T-helper 1 cell (primary cell): ENCODE measurements at places on chromosomes 11 and 22.

DNA sequence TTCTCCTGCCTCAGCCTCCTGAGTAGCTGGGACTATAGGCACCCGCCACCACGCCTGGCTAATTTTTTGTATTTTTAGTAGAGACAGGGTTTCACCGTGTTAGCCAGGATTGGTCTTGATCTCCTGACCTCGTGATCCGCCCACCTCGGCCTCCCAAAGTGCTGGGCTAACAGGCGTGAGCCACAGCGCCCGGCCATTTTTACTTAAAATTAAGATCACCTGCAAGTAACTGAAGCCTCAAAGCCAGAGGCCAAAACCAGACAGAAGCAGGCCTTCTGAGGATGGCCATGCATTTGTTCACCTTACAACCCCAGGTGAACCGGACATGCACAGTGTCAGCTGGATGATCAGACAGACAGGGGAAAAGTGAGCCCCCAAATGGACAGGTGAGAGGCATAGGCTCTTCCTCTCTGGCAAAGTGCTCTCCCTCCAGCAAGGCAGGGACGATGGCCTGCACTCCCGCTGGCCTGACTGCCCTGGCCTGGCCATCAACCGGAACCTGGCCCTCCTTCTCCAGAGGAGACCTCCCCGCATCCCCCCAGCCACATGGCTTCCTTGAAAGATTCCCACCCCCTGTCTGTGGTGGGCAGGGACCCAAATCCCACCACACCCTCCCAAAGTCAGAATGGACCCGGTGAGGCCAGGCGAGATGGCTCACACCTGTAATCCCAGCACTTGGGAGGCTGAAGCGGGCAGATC lies 25.9 kb downstream of the APOBEC3H start:
- DNase-seq, result no peak

- DNase-seq, result no peak
These were observed 60.9 kb upstream of the EED start for GRCh38 chr11:86183694-86184093.

DNA sequence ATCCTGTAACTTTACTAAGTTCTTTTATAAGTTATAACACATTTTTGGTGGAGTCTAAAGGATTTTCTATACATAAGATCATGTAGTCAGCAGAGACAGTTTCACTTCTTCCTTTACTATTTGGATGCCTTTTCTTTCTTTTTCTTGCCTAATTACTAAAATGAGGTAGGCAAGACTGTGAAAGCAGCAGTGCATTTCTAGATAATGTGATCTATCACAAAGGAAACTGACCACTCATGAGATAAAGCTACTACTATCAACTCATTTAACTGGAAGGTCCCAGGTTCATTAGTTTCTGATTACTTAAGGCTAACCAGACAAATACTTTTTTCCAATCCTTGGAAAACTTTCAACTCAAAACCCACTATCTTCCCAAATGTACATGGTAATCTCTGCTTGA lies 196.2 kb upstream of the E2F8 start:
- no peak for DNase-seq

- no peak for DNase-seq
These were observed 67.5 kb downstream of the MED15 start for GRCh38 chr22:20574920-20575353.

DNA sequence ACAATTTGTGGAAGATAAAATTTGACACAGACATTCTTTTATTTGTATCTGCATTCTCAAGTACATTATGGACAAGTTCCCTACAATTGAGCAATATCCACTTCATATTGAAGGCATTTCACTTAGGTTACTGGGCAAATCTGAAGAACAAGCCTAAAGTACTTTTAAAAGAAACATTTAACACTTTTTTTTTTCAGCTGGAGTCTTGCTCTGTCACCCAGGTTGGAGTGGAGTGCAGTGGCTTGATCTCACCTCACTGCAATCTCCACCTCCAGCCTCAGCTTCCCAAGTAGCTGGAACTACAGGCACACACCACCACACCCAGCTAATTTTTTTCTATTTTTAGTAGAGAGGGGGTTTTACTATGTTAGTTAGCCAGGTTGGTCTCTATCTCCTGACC lies 70.2 kb downstream of the OR4C45 start:
- no peak for DNase-seq

DNA sequence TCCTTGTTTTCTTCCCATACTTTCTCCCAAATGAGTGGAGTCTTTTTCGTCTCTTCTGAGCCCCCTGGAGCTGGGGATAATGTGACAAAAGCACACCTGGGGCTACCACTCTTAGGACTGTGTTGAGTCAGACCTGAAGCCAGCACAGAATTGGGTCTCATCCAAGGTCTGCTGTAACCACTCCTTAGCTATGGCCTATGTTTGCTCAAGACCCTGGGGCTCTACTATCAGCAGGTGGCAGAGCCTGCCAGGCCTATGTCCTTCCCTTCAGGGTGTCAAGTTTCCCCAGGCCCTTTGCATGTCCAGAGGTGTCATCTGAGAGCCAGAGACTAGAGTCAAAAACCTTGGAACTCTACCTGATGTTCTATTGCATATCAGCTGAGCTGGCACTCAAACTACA lies 335.7 kb downstream of the DDX10 start:
- DNase-seq, result no peak

DNA sequence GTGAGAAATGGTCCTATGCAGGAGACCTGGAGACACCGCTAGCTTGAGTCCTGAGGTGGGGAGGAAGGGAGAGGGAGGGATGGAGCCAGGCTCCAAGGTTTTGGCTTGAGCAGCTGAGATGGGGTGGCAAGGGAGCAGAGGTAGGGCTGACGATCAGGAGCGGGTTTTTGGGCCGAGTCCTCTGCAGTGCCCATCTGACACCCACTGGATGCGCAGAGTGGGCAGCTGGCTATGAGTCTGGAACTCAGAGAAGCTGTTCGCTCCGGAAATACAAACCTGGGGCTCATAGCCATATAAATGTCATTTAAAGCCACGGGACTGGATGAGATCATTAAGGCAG lies 453 bp upstream of the MAFF start:
- DNase-seq, result no peak

- DNase-seq, result no peak
These were observed 163.0 kb downstream of the GRIK4 start for GRCh38 chr11:120674542-120674941.

- no peak for DNase-seq
These were observed 5.6 kb downstream of the ETS1 start for GRCh38 chr11:128581561-128582272.

DNA sequence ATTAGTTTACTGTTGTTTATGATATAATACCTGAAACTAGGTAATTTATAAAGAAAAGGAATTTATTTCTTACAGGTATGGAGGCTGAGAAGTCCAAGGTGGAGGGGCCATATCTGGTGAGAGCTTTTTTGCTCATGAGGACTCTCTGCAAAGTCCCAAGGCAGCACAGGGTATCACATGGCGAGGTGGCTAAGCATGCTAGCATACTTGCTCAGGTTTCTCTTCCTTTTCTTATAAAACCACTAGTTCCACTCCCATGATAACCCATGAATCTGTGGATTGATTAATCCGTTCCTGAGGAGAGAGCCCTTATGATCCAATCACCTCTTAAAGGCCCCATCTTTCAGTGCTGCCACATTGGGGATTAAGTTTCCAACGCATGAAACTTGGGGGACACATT lies 82.7 kb downstream of the PHF21A start:
- DNase-seq, result no peak

DNA sequence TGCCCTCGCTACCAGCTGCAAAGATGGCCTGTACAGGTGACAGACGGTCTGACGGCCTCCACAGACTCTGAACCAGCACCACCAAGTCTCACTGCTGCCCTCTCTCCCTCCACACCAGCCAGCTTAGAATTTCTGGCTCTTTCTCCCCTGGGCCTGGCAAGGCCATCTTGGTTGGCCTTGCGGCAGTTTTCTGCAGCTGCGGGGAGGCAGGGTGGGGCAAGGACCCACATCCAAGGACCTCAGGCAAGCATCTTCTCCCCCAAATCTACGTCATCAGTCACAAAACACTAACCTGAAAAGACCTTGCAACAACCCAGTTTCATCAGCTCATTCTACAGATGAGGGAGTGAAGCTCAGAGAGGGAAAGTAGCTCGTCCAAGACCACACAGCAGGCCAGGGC lies 11.7 kb upstream of the POLDIP3 start:
- no peak for DNase-seq

DNA sequence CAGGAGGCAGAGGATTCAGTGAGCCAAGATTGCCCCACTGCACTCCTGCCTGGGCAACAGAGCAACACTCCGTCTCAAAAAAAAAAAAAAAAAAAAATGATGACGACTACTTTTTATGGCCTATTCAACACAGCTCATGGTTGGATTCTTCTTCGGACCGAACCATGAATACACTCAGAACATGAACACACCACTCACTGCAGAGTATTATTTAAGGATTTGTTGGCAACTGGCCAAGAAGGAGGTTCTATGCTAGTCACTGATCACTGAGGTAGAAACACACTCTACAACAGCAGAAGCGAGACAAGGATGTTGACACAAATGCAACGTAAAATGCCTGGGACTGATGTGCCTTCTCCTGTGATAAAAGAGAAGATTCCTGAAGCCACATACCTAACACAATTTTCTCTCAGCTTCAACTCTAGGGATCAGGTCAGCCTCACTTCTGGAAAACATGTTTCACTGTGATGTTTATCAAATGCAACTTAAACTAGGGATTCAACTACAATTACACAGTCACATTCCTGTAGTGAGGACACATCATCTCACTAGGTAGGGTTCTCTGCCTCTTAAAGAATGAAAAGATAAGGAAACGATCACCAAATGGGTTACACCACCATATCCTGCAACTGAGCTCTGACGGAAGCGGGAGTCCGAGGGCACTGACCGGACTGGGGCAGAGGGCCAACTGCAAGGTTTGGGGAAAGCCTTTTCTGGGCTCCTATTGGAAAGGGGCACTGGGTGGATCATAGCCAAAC lies 82.5 kb downstream of the SGSM3 start:
- no peak for DNase-seq

DNA sequence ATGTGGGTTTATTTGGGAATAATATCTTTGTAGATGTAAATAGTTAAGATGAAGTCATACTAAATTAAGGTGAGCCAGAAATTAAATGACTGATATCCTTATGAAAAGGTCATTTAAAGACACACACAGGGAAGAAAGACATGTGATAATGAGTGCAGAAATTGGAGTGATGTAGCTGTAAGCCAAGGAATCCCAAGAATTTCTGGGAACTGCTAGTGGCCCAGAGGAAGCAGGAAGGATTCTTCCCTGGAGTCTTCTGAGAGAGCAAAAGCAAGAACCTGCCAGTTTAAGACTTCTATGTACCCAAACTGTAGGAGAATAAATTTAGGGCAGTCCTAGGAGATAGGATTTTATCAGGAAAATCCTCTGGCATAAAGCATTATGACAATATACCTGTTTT lies 66.9 kb downstream of the LRRC4C start:
- no peak for DNase-seq

DNA sequence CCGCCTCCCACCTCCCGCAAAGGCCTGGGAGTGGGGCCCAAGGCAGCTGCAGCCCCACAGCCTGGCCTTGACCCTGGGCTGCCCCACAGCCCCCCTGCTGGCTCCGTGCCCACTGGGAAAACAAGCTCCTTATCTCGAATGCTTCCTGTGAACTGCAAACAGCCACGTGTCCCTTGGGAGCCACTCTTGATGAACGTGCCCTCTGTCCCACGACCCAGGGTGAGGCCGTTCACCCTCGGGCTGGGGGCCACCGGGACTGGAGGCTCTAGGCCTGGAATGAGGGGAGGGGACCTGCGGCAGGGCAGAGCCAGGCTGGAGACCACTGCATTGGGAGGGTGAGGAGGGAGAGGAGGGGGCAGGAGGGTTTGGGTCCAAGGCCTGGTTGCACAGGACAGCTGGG lies 9.5 kb downstream of the H19 start:
- no peak for DNase-seq

- DNase-seq, result no peak
These were observed 213.2 kb downstream of the TTC28 start for GRCh38 chr22:28466399-28466798.

DNA sequence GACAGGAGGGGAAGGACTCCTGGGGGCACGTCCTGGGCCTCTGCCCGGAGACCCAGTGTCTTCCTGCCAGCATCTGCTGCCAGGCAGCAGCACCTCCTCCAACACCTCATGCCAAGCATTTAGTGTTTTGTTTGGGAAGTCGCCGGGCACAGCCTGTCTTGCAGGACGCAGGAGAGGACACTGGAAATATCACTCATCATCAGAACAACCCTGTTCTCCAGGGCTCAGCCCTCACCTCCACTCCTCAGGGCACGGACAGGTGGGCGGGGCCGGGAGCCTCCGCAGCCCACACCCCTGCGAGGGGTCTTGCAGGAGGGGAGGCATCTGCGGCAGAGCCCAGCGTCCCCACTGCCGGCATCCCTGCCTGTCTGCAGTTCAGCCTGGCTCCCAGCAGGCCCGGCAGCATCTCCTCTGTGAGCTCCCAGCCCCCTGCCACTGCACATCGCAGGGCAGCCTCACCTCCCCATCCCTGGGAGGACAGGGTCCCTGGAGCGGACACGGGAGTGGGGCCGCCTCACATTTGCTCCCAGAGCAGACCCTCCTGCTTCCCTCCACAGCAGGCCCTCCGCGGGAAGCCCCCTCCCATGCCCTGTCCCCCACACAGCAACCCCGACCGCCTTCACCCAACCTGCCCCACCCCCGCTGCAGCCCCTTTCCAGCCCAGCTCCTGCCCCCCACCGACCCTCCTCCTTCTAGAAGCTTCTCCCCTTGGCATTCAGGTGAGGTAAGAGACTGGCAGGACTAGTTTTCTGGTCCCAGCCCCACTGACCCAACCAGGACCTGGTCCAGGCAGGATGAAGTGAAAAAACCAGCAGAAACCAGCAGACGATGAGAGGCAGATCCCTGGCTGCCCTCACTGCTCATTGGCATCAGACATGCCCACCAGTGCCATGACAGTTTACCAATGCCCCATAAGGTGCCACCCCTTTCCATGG lies 72.7 kb downstream of the BRD1 start:
- no peak for DNase-seq

GRCh38 chr11:43789700-43790443 lies 90.8 kb upstream of the ALKBH3 start:
- no peak for DNase-seq

DNA sequence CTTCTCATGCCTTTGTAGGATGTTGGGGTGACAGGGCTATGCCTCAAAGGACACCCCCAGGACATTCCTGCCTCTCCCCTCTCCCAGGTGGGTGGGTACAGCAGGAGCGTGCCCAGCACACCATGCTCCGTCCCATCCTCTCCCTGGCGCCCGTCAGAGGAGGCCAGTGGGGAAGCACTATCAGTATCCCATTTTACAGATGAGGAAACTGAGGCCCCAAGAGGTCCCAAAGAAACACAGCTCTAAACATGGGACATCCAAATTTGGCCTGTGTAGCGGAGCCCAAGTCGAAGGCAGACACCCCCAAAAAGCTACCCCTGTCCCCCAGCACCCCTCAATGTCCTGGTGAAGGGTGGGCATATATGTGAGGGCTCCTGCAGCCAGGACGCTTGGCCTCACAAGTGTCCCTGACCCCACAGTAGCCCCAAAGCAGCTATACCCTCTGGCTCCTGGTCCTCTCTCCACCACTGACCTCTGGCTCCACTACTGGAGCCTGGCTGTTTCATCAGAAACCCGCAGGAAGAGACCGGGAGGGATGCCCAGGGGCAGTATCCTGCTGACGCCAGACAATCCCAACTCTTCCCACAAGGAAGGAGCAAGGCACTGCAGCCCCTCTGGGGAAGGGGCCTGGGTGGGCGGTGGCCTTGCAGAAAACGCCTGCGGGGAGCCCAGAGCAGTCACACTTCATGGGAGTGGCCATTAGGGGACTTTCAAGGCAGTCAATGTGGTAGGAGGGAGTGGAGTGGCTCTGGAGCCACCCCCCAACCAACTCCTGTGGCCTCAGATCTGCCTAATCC lies 5.4 kb downstream of the FADS3 start:
- no peak for DNase-seq
